Cortex of kidney (tissue), 1 donor: ENCODE measurements at places on chromosomes 2 and 18.

DNA sequence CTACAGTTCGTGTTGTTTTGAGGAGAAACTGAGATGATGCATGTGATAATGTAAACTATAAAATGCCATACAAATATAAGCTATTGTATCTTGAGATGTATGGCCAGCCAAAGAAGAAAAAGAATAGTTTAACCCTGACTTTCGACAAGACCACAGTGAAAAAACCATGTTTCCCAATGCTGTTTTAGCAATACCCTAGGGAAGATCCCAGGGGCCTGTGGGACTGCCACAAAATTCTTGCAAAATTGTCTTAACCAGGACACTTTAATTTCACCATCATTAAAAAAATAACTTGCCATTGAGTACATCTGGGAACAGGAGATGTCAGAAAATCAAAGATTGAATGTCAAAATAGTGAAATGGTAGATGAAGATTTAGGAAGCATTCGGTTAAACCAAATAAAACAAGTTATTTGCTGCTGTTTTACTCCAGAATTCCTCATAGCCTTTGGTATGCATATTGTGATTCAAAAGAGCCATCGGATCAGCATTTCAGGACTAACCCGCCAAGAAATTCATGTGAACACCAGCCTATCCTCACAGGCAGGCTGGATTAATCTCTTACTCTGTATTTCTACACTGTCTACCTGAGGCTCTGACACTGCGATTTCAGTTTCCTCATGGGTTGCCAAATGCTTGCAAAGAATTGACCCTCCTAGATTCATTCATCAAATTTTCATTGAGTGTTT lies 49.0 kb upstream of the SP3 start:
- no peak for DNase-seq

GRCh38 chr2:11073776-11074175 lies 81.5 kb upstream of the SLC66A3 start:
- no peak for DNase-seq

DNA sequence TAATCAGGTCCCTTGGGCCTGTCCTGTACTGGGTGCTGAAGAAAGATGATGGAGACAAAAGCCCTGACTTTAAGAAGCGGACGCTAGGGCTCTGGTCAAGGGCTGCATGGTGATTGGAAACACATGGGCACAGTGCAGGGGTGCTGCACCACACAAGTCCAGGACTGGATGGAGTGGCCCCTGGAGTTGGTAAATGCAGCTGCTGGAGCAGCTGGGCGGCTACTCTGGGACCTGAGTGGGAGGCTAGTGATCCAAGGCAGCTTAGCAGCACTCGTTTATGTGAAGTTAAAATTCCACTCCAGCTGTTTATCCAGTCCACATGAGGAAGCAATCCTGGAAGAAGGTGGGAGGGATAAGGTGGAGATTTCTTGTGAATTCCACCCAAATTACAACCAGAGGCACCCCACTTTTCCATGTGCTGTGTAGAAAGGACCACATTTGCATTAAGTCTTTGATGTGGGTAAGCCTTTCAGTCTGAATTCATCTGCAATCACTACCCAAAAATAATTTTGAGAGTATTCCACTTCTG lies 24.9 kb downstream of the MERTK start:
- DNase-seq: no peak

DNA sequence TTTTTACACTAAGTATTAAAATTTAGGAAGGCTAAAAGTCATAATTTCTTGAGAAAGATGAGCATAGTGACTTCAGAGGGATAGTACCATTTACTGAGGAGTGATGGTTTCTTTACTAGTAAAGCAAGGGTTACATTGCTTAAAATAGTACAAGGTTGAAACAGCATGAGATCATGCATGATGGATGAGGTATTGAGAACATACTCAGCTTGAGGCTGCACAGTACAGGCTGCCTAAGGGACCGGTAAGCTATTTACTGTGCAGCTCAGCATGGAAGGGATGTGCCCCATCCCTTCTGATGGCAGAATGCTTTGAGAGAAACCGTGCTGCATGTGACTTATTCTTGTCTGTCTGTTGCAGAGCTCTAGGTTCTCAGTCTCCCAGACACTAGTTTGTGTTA lies 122.1 kb downstream of the EML6 start:
- DNase-seq: no peak

GRCh38 chr2:196441527-196441926 lies 198.0 kb upstream of the CCDC150 start:
- no peak for DNase-seq

DNA sequence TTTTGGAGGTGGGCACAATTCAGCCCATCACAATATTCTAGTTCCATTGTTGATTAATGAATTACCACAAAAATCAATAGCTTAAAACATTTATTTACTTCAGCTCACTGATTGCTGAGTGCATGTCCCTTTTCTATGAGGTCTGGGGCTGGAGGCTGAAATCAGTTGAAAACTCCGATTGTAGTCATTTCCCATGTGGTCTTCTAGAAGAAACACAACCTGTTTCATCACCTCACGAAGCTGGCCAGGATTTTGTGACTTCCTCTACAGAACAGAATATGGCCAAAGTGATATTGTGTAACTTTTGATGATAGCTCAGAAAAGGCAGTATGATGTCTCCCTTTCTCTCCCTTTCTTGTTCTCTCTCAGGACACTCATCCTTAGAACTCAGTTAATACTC lies 44.1 kb upstream of the CYRIA start:
- no peak for DNase-seq

DNA sequence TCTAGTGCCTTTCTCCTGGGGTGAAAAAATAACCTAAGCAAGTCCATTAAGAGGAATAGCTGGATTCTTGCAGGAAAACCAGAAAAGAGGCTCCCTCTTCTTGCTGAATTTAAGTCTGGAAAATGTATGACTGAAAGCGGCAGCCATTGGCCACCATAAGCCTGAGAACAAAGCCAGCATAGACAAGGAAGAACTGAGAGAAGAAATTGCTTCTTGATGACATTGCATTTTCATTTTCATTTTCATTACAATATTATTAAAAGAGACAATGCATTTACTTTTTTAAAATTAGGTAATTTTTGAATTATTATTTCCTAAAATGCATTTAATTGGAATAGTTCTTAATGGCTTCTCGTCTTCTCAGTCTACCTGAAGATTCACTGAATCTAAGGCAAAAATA lies 1157.5 kb upstream of the ZEB2 start:
- no peak for DNase-seq

DNA sequence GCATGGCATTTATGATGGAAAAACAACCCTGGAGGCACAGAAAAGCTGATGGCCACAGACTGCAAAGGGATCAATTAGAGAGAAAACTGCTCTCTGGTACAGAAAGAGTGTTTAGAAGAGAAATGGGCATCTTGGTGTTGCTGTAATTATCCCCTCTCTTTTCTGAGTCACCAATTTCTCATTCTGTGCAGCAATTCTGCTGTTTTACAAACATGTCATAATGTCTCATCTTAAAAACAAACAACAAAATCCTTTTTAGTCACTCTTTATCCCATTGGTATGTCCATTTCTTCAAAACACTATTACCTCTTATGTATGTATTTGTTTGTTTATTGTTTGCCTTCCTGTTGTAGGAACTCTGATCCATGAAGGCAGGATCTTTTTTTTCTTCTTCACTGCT lies 73.9 kb upstream of the HK2 start:
- DNase-seq: no peak

GRCh38 chr2:237154082-237154638 lies 68.5 kb downstream of the COPS8 start:
- DNase-seq: no peak

DNA sequence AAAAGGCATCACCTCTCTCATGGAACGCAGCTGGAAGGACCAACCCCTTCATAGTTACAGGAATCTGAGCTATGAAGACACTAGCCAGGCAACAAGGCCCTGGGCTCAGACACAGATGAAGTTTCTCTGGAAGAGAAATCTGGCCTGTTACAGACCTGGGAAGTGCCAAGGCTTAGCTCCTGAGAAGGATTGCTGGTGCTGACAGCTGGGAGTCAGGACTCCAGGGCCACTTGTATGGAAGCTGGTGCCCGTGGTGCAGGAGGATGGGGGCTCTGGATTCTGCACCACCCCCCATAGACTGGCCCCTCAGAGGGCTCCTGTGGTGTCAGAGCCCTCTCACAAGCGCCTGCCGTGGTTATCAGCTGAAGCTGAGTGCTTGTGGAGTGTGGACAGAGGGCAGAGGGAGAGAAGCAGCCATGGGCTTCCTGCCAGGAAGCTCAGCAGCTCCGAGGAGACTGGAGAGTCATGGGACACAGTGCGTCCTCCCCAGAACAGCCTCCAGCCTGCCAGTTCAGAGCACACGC lies 87.3 kb upstream of the LCLAT1 start:
- DNase-seq: no peak

GRCh38 chr2:106816974-106817373 lies 69.0 kb downstream of the ST6GAL2 start:
- DNase-seq: no peak

GRCh38 chr2:114213808-114214207 lies 228.6 kb upstream of the DPP10 start:
- no peak for DNase-seq

DNA sequence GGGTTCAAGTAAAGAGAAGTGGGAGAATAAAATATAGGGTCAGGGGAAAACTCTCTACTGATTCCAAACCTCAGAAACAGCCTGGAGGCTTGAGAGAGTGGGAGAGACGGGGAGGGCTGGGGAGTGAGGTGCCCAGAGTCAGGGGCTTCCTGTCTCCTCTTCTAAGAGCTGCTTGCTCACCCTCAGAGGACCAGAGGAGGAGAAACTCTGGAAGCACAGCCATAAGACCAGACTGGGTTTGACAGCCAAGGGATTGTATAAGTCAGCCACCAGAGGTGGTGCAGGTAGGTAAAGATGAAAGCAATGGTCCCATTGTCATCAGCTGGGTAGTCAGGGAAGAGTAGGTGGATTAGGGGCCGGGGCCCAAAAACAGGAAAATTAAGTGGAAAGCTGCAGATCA lies 259.4 kb downstream of the TNS1 start:
- no peak for DNase-seq

DNA sequence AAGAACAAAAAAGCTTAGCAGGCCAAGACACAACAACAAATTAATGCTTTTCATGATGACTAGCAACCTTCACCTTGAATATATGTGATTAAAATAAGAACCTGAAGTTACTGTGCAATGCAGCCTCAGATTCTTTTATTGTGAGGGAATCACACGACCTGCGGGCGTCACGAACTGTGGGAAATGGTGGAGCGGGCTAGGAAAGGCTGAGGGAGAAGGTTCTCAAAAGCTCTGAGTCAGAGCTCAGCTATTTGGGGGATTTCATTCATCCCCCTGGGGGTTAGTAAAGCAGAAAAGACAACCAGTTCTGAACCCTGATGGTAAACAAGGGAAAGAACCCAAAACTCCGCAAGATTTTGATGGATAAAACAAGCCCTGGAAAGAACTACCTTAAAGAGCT lies 89.3 kb upstream of the NCKAP5 start:
- DNase-seq: no peak

DNA sequence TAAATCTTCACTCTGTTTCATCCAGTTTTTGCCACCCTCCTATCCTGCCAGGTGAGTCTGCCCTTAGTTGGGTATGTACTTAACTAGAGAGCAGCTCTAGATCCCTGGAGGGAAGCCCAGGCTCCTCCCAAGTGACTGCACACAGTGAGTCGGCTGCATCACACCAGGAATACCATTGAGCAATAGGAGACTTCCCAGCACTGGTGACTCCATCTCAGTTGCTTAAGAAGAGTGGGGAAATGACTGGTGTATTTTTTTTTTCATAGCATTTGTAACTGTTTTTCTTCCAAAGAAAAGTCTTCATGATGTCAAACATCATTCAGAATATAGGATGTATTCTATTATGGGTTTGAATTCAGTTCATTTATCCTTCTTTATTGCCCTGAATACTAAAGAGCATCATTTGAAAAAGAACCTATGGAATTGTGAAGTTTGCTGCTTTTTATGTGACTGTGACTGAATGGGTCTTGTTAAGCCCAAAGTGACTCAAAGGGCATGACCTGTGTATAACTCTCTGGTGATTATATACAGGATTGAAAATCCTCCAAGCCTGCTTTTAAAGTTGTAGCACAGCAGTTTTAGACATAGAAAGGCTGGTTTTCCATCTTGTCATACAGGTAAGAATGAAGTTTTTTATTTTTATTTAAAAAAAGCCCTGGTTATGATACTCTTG lies 84.3 kb downstream of the MAP3K20 start:
- DNase-seq: no peak

- DNase-seq: no peak
Observed at GRCh38 chr2:169036736-169037440, 5.8 kb upstream of the ABCB11 start.

DNA sequence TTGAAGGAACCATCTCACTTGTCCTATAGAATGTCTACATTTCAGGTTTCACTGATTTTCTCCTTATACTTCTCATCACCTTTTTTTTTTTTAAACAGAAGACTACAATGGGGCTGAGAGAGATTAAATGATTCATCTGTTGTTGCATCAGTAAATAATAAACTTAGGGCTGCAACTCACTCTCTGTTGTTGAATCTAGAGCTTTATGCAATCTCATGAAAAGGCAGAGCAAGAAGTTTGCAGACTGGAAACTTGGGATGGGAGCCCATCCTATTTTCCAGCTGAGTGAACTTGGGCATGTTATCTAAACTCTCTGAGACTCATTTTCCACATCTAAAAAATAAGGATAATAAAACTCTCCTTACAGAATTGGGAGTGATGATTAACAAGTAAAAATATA lies 58.4 kb downstream of the PDE1A start:
- DNase-seq: no peak
